ENCODE measurements at places on chromosomes 7 and 10.

DNA sequence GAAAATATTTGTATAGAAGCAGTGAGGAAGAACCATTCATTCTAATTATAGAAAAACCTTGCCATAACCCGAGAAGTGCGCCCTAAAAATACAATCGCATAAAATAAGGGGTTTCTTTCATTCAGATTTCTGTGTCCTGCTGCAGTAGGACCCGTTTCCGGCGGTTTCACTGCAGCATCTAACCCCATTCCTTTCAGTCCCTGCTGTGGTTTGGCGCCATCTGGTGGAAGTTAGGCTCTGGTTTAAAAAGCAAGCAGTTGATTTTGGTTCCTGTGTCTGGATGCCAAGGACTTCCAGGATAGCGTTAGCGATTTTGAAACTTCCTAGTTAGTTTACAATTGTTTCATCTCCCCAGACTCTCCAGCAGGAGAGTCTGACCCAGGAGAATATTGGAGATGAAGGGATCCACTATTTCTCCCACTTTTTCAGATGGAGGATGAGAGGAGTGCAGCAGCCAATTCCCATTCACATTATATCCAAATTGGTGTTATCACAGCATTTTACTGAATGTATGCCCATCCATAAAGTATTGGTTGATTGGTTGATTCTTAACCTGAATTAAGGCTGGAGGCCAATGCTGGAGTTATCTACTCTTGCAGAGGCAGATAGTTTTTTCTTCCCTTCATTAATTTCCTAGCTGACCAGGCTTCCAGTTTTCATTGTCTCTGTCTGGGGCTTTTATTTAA, 128.8 kb upstream of the CACNA2D1 start:
- DNase-seq = peak; percentile 82

DNA sequence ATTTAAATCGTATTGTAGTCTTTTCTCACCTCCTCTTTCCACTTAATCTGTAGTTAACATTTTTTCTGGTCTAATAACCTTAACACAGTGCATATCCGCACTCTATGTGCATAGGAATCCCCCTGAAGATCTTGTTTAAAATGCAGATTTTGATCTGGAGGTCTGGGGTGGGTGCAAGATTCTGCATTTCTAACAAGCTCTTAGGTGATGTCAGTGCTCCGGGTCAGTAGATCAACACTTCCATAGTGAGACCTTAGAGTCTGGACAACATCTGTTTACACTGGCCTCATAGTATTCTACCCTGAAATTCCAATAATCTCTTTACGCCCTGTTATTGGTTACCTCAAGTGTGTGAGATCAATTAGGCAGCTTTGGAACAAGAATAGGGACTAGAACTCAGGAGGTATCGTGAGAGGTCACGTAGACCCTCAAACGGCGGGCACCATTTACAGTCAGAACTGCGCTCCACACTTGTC, 434 bp upstream of the PLEKHA8 start:
- peak; percentile 56 for DNase-seq

GRCh38 chr10:4033341-4033896, 248.4 kb upstream of the KLF6 start:
- DNase-seq = no peak

DNA sequence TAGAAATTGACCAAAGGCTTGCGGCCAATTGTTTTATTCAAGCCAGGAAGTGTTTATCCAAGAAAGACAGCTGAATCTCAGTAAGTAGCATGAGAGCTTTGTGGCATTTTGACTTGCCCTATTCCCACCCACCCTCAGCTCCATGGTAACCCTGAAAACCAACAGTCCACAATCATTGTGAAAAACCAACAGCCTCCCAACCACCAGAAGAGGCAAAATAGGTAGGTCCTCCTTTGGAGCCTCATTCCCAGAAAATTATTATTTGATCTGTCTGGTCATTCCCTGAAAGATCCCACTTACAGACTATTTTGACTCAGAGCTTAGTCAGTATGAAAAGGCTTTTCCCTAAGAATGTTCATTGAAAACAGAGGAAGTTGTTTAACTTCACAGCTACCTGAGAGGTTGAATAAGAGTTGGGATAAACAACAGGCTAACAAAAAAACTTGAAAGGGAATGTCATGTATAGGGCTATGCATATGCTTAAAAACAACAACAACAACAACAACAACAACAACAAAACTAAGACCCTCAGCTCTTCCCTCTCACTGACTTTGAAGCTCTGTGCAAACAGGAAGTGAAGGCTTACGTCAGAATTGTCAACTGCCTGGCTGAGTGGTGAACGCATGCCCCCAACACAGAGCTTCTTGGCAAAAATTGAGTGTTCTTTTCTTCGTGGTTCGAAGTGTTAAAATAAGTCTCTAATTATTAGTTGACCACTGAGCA, 11.2 kb downstream of the KPNA7 start:
- DNase-seq = no peak

DNA sequence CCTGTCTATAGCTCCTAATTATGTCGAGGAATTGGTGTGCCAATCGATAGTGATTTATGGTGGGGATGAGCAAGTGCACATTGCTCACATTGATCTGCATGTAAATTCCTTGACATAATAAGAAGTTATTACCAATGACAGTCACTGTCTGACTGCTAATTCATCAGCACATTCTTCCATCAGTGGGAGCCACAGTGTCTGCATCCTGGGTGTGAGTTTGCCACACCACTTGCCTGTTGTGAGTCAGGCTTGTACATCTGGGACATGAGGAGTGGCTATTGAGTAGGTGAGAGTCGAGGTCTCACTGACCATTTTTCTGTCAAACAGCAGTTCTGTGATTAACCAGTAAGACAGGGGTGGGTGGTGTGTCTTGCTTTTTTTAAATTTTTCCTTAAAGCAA, 263.4 kb downstream of the LRMDA start:
- no peak for DNase-seq

- DNase-seq = peak; percentile 19
These were observed 593 bp upstream of the ADRA2A start for GRCh38 chr10:111076191-111076681.

DNA sequence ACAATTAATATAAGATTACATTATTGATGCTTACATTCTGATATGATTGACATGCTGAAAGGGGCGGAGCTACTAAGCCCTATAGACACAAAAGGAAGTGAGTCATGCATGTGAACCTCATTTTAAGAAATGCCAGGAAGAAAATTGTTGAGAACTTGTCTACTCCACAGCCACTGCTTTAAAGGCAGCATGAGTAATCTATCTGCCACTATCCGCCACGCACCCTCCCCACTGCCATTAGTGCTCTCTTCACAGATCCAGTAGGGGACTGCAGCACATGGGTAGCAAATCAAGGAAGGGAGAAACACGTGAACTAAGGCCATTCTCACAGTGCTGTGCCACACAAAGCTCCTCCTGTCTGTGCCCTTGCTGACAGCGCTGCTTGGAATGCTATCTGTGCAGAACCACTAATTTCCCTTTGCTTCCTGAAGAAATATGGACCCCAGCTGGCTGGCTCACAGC, 524.8 kb downstream of the GRM8 start:
- DNase-seq = no peak

GRCh38 chr10:88110355-88110754, 246.9 kb downstream of the PTEN start:
- DNase-seq = no peak

DNA sequence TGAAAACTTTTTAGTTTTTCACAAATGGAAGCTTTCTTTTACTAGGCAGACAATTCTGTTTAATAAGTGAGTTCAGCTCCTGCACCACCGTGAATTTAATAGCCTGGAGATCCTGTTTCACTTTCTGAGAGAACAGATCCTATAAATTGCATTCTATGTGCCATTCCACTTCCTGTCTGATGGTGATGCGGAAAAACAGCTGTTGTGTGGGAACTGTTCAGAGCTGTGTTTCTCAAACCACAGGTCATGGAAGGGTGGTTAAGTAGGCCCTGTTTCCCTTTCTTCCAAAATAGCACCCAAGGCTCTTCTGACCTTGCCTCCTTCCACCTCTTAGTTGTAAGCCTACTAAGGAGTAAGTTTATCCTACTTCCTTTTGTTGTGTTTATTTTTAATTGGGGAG, 97.2 kb upstream of the DKK1 start:
- no peak for DNase-seq

- DNase-seq = no peak
These were observed 17.0 kb downstream of the CADPS2 start for GRCh38 chr7:122869260-122869659.

DNA sequence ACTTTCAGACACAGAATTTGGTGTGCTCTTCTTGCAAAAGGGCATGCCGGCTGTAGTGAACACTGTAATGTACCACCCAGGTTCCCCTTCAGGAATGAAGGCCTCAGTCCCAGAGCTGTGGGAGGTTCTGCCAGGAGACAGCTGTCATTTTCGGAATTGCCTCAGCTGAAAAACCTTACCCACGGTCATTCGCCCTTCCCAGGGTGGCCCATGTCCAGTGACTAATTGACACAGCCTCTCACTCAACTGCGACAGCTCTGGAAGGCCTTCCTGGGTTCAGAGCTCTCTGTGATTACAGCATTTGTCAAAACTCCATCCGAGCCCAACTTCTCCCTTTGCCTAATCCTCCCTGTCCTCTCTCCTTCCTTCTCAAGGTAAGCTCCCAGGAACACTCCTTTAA, 43.7 kb upstream of the WAC start:
- no peak for DNase-seq

- DNase-seq = no peak
These were observed 1.6 kb upstream of the SAMD9 start for GRCh38 chr7:93119191-93119905.

GRCh38 chr10:72037811-72038210, 50.5 kb downstream of the SPOCK2 start:
- no peak for DNase-seq

GRCh38 chr7:21733837-21734236, 191.0 kb downstream of the DNAH11 start:
- DNase-seq = no peak

DNA sequence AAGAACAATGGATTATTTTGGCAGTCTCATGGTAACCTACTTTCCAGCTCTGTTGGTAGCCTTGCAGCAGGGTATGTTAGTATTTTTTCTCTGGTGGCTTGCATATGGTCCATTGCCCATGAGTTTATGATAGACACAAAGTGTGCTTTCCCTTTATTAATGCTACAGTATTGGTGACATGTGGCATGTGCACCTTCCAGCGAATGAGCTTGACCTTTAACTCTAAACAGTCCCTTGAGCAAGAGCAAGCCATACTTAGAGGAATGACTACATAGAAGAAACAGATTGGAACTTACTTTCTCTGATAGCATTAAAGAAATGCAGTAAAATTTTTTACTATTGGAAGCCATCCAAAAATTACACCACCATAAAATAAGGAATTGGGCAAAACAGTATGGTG, 73.9 kb downstream of the VTI1A start:
- no peak for DNase-seq

DNA sequence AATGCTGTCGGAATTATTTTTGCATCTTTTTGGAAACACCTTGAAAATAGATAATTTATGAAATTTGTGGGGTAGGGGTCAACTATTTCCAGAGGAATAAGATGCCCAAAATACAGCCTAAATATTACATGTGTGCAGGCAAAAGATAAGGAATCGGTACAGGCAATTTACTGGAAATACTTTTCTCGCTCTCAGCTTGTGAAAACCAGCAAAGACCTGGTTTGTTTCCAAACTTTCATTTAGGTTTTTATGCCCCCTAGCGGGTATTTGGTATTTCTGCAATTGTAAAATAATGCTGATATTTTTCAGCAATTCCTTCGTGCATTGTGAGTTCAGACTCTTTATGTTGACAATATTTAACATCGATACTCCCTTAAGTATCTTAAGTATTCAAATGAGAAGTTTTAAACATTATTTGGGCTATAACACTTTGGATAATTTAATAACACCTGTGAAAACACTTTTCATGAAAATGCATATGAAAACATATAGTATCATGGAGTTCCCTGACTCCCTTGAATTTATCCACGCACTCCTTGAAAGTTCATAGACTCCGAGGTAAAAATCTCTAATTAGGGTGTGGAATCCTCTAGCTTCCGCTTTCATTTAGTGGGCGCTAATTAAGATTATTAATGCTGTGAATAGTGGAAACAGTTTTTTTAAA, 132.4 kb downstream of the TSPAN12 start:
- peak; percentile 39 for DNase-seq

GRCh38 chr7:2120251-2120660, 112.5 kb downstream of the MAD1L1 start:
- DNase-seq = no peak

GRCh38 chr7:27961255-27961654, 219.3 kb downstream of the JAZF1 start:
- no peak for DNase-seq

GRCh38 chr10:71213127-71213621, 804 bp downstream of the UNC5B start:
- peak; percentile 18 for DNase-seq

GRCh38 chr10:6049031-6049400, 13.2 kb downstream of the IL2RA start:
- no peak for DNase-seq

DNA sequence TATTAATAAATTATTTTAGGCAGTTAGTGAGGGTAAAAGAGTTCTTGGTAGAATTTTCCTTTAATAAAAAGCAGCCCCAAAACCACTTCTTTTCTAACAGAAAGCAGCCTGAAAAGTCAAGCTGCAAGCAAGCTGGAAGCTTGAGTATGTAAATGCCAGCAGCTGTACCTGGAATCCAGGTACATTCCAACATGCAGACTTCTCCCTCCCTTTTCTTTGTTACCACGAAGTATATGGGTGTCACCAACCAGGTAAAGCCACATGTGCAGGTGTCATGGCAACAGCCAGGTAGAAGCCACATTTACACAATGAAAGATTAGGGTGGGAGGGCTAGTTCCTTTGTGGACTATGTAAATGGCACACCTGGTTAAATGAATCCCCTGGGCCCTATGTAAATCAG, 114.6 kb downstream of the EPC1 start:
- no peak for DNase-seq

GRCh38 chr10:117047947-117048346, 43.0 kb upstream of the SHTN1 start:
- DNase-seq = no peak

GRCh38 chr7:69683002-69683401, 84.7 kb downstream of the AUTS2 start:
- DNase-seq = peak; percentile 80

- no peak for DNase-seq
These were observed 225.5 kb upstream of the NFE2L3 start for GRCh38 chr7:25926451-25926850.

DNA sequence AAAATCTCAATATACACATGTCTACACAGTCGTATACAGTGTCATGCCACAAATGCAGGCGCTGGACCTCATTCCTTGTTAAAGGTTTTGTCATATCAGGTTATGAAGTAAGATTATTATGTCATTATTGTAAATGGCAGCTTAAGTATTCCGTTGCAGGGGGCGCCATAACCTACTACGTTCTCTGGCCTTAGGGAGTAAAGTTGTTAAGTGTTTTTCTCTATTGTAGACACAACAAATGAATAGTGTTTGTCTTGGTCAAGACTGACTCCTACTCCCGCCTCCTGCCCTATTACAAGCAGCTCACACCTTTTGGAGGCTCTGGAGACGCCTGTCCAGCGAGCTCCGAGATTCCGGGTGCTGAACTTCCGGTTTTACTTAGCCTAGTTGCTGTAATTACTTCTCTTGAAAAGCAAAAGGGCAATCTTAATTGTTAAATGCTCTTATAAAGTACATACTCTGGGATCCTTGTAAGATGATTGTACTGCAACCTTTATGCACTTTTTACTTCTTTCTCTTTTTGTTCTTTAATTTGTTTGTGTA, 994 bp downstream of the GATAD1 start:
- DNase-seq = peak; percentile 33
